Choroid plexus epithelial cell (primary cell): ENCODE measurements at places on chromosomes 5 and 9.
A peak's percentile ranks its signal among the peaks of the same experiment; 100 is the strongest.

DNA sequence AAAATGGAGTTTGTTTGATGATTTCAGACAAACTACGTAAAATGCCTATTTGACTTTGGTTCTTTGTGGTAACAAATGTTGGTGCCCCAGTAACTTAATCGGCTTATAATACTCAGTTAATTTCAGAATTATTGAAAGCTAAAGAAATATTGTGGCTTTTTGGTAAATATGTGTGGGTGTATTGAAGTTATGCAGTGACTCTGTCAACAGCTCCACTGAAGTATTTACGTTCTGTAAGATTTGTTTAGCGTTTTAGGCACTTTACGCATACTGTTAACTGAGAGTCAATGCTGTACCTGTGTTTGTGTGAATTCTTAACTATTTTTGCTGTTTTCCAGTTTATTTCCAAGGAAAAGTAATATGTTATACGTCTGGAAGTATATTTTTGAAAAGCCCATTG lies 2.2 kb downstream of the RAD23B start:
- DNase-seq, result no peak

- DNase-seq, result no peak
Observed at GRCh38 chr5:176608937-176609723, 826 bp downstream of the GPRIN1 start.

GRCh38 chr5:180281706-180282105 lies 10.2 kb downstream of the MAPK9 start:
- DNase-seq, result no peak

DNA sequence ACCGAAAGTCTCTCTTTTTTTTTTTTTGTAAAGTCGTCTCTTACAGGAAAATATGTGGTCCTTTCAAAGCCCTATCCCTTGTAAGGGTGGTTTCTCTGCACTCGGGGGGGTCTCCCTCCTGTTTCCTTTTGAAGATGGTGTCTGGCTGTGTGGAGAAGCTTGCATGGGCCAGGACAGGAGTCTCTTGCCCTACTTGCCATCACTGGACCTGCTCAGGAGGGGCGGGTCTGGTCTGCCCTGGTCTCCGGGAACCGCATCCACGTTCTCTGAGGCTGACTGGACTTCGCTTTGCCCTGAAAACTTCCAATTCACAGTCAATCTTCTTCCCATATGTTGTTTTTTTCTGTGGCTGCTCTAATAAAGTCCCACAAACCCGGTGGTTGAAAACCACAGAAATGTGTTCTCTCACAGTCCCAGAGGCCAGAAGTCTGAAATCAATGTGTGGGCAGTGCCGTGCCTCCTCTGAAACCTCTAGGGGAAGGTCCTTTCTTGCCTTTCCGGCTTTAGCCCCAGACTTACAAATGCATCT lies 92.9 kb upstream of the IER5L start:
- DNase-seq, result peak; percentile 89

GRCh38 chr5:17666726-17667235 lies 32.5 kb downstream of the TAF11L14 start:
- no peak for DNase-seq

GRCh38 chr9:92722386-92723298 lies 42.0 kb downstream of the BICD2 start:
- no peak for DNase-seq

DNA sequence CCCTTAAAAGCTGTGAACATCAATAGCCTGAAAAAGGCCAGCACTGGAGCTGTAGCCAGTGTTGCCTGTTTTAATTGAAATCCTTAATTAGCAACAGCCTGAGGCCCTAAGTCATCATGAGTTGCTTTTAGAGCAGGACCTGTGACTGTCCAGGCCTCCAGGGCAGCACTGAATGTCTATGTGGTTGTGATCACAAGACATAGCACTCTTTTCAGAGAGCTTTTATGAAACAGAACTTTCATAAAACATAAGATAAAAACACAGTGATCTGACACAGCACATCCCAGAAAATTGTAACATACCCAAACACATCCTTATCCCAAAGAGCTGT lies 85.5 kb upstream of the MYO10 start:
- DNase-seq, result no peak

DNA sequence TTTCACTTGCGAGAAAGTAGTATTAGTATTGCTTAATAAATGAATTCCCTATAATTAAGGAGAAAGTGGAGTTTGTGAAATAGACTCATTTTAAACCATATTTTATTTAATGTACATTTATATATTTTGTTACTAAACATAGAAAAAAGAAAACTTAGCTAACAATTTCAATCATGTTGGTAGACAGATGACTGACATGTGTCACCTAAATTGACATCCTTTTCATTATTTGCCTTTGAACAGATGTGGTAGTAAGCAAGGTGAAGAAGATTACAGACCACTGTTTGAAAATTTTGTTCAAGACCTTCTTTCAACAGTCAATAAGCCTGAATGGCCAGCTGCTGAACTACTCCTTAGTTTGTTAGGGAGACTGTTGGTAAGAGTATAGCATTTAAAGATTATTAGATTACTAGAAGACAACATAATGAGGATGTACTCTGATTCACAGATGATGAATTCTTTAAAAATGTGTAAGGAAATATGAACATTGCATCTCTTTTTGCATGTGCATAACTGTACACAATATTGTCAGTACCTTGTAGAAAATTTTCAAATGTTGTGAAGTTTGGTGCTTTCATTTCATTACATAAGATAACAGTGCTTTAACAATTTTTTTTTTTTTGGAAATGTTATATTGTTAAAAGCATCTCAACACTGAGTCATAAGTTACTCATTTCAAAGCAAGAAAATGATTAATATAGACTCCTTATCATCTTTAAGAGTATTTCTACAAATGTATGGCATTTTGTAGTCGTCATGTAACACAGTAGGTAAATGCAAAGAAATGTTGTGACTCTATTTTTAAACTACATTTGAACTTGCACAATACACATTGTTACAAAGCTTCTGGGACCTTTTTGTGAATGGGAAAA lies 139.5 kb downstream of the NIPBL start:
- DNase-seq, result peak; percentile 25

DNA sequence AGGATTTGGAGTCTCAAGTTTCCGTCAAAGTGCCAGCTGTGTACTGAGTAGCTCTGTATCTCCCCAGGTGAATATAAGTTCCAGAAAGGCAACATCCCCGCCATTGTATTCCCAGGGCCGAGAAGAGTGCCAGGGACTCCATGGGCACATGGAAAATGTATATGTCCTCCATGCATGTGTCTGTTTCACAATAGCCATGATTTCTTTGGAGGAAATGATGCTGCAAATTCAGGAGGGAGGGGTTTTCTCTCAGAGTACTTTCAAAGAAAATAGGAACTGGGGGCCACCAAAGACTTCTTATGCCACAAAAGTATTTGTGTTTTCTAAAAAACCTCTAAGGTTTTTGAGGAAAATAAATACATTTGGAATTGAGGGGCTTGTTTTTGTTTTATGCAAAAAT lies 524.6 kb downstream of the BNC2 start:
- DNase-seq, result no peak

DNA sequence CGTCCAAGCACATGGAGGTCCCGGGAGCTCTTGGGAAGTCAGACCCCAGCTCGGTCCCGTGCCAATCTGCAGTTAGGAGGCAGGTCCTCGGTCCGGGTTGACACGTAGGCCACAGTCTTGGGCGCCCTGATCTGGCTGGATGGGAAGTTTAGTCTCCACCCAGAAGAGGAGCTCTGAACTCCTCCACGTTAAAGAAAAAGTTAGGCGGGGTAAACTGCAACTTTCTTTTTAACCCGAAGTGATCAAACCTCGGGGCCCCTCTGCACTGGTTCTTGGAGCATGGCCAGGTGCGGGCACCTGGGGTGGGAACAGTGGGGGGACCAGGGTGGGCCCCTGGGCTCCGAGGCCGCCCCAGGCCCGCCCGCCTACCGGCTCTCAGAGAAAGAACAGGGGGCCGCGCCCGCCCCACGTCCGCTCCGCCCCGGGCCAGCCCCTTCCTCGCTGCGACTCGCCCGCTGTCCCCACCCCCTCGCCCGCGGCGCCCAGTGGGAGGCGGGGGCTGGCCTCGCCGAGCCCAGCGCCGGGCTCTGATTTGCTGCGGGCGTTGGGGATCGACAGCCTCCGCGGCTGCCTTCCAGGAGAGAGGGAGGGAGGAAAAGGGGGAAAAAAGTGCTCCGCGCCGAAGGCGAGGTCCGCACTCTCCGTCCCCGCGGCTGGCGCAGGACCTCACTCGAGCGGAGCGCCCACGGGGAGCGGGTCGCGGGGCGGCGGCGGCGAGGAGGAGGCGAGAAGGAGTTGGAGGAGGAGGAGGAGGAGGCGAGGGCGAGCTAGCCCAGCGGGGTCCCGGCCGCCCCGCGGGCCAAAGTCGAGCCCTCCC lies at the start of gene COL5A1:
Gene COL5A1, plus strand, starts transcription at position 631 of the 817 bp plus-strand sequence. CDS start 385 bp downstream, outside the sequence.
- DNase-seq, result peak; percentile 94

GRCh38 chr5:14109041-14109747 lies 33.9 kb upstream of the TRIO start:
- peak; percentile 38 for DNase-seq

DNA sequence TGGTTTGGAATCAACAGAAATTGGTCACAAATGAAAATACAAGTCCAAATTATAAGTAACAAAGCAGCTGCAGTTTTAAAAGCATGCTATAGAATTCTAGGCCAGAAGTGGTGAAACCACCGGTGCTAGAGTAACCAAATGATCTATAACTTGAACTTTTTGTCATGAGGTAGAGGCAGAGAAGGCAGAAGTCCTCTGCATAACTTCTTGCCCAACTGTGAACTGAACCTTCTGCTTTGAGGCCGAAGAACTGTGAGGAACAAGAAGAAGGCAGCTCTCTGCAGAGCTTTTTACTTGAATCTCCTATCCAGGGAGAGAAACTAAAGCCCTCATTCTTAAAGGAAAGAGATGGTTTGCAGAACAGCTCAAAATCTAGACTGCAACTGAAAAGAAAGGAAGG lies 36.2 kb upstream of the TENT2 start:
- DNase-seq, result no peak

DNA sequence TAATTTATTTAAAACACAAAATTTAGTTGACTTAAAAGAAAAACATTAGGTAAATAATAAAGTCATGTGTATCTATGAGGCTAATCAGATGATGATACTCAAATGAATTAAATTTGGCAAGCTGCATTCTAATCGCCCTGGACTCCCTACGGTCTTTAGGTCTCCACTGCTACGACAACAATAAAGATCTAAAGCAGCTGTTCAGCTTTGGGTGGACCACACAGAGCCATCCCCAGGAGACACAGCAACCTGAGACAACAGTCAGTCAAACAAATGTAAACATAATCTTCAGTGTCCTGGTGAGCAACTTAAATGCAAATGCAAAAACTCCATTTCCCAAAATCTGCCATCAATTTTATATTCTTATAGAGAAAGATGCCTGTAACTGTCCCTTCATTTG lies 65.5 kb downstream of the MCTP1 start:
- DNase-seq, result no peak
